ENCODE measurements at places on chromosomes 5 and 9.
A peak's percentile ranks its signal among the peaks of the same experiment; 100 is the strongest.

DNA sequence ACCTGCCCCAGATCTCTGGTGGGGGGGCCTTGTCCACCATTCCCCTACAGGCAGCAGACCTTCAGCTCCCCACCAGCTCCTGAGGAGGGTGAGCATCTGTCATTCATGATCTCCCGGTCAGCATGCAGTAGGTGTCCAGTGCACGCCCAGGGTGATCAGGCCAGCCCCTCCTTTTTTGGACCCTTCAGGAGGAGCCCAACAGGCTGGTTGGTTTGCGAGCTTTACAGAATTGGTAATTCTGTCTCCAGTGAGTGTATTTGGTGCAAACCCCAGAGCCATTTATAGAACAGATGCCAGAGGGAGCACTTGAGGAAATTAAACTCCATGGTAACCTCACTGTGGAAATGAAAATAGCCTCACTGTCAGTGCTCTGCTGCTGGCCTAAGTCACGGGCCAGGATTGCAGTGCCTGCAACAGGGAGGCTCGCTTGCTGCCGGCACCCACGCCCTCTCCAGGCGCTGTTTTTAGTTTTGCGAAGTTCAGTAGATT lies 23.4 kb downstream of the WNK2 start:
- DNase-seq: peak; percentile 69

GRCh38 chr9:13929013-13929412 lies 384.9 kb downstream of the NFIB start:
- no peak for DNase-seq

- DNase-seq: no peak
Observed at GRCh38 chr9:75083188-75083970, 4.6 kb downstream of the NMRK1 start.

GRCh38 chr5:56426693-56427092 lies 193.6 kb upstream of the ANKRD55 start:
- no peak for DNase-seq

DNA sequence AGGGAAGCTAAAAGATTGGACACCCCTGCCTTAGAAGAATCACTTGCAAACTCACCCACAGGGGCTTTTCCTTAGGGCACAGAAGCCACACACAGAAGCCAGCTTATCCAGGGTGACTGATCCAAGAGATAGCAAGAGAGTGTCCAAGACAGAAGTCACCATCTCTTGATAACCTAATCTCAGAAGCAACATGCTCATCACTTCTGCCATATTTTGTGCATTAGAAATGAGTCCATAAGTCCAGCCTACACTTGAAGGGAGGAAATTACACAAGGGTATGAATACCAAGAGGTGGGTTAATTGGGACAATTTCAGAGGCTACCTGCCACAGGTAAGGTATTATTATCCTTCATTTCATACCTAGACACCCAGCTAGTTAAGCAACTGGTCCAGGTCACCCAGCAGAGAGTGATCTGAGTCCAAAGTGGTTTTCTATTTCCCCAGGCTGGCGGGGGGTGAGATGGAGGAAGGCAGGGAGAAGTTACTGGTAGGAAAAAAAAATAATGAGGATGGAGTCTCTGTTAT lies 3.7 kb upstream of the ERGIC1 start:
- DNase-seq: no peak

GRCh38 chr9:71816916-71817451 lies 48.7 kb upstream of the CEMIP2 start:
- no peak for DNase-seq

DNA sequence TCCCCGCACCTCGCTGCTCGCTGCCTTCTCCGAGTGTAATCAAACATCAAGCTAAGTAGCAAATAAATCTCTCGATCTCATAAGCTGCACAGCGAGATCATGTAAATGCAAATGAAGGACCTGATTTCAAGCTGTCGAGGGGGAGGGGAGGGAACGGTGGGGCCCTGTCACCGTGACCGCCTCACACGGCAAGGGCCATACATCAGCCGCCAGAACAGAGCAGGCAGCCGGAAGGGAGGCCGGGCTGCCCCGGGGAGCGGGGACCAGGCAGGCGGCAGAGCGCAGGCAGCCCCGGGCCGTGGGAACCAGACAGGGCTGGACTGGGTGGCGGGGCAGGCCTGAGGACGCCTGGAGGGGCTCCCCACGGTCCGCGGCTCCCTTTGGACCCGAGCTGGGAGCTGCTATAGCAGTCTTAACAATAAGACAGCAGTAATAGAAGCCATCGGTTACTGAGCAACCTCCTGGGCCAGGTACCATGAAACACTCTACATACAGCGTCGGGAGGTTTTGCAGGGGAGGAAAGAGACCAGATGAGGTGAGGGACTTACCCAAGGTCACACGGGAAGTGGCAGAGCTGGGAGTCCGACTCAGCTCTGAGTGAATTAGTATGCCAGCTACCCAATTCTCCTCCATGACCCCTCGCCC lies 76.8 kb downstream of the CFAP77 start:
- no peak for DNase-seq

GRCh38 chr5:120400356-120400755 lies 63.7 kb upstream of the PRR16 start:
- no peak for DNase-seq

DNA sequence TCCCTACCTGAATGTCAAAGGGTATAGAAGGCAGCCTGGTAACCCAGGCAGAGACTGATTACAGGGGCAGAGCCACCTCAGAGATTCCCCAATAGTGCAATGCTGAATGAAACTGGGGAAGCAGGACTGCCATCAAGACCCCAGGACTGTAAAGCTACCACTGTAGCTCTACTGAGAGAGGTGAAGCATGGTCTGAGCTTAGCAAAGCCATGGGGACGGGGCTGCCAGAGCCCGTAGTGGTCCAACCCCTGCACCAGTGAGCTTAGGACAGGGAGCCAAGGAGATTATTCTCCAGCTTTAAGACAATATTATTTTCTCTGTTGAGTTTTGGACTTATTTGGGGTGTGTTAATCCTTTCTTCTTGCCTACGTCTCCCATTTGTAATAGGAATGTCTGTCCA lies 679.3 kb upstream of the GRAMD2B start:
- DNase-seq: no peak

- no peak for DNase-seq
Observed at GRCh38 chr9:30534896-30535295, 1849.5 kb upstream of the ACO1 start.

DNA sequence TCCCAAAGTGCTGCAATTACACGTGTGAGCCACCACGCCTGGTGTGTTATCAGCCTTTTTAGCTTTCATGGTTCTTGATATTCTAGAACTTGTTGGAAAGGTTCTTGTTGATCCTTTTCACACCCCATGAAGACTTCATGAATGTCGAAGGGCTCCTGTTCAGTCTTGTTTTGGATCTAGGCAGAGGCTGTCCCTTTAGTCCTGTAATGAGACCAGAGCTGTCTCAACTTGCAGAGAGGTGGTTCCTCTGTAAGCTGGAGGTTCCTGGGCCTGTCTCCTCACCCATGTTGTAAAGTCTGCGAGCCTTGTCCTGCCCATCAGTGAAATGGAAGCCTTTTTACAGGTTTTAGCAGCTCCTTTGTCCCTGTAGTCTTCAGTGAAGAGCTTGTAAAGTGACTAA lies 38.2 kb downstream of the PRRC2B start:
- no peak for DNase-seq

GRCh38 chr9:98450496-98450895 lies 195.0 kb upstream of the TBC1D2 start:
- peak; percentile 85 for DNase-seq

DNA sequence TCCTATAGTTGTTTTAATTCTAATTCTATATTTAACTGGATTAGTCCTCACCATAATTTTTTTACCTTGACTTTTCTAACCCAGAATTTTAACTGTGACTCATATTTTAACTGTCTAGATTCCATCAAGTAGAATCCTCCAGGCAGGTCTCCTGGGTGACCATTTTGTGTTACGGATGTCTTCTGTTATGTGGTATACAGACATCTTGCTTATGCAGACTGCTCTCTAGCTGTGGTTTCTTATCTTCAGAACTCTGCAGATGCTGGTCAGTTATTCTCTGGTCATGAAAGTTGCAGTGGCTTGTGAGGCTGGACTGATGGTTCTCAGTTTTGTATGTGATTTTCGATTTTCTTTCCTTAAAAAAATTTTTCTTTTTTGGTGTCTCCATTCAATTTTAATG lies 139.4 kb downstream of the ATG10 start:
- peak; percentile 9 for DNase-seq

GRCh38 chr5:73940026-73940425 lies 314.0 kb downstream of the ARHGEF28 start:
- peak; percentile 38 for DNase-seq

- DNase-seq: peak; percentile 87
Observed at GRCh38 chr9:137482094-137482781, 23.1 kb upstream of the NSMF start.

Data from EH (cell line).